ENCODE measurements at places on chromosomes 2 and 18.

DNA sequence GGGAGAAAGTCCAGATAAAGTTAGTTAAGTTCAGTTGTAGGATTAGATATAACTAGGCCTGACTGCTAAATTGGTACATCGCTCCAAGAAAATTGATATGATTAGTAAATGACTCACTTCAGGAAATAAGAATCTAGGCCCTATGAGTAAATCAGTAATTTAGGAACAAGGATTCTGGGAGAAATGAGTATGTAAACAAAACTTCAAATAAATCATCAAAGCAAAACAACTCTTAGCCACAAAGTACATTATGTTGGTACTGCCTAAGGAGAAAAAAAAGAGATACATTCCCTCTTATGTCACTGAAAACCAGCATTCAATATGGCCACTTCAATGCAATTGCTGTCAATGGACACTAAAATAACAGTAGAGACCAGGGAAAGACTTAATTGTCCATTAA is 529.1 kb downstream of the ZNF804A start:
- DNase-seq: no peak

DNA sequence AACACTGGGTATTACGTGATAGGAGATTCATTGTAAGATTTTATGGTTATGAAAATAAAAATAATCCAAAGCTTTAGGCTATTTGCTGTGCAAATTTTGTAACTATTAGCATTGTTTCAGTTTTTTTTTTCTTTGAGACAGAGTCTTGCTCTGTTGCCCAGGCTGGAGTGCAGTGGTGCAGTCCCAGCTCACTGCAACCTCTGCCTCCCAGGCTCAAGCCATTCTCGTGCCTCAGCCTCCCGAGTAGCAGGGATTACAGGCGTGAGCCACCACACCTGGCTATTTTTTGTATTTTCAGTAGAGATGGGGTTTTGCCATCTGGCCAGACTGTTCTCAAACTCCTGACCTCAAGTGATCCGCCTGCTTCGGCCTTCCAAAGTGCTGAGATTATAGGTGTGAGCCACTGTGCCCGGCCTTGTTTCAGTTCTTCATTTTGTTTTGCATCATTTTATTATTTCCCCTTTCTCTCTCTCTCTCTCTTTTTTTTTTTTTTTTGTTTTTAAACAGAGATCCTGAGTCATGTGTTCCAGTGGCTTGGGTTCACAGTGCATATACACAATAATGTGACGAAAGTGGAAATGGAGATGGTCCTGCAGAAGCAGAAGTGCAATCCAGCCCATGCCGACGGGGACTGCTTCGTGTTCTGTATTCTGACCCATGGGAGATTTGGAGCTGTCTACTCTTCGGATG is 25.8 kb downstream of the CASP10 start:
- DNase-seq: no peak

- no peak for DNase-seq
Measured at GRCh38 chr2:62152000-62152399, 43.9 kb upstream of the B3GNT2 start.

GRCh38 chr2:222169346-222169745 is 129.5 kb downstream of the PAX3 start:
- DNase-seq: no peak

- DNase-seq: no peak
Measured at GRCh38 chr2:127216095-127216494, 4.0 kb downstream of the CYP27C1 start.

GRCh38 chr2:144127693-144128092 is 392.2 kb downstream of the ZEB2 start:
- DNase-seq: no peak

DNA sequence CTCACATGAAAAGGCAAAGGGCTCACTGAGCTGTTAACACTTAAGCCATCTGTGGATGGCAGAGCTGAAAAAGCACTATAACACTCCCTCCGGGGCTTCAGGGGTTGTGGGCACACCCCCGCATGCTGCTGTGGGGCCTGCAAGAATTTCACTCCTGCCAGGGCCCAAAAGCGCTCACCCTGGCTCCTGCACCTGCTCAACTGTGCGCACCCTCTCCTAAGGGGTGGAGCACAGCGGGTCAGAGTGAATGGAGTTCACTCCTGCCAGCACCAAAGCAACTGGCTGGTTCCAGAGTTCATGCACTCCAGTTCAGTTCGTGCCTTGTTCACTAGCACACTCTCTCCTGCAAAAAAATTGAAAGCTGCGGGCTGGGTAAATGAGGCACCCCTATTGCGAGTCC is 814.2 kb upstream of the SLC39A10 start:
- no peak for DNase-seq

DNA sequence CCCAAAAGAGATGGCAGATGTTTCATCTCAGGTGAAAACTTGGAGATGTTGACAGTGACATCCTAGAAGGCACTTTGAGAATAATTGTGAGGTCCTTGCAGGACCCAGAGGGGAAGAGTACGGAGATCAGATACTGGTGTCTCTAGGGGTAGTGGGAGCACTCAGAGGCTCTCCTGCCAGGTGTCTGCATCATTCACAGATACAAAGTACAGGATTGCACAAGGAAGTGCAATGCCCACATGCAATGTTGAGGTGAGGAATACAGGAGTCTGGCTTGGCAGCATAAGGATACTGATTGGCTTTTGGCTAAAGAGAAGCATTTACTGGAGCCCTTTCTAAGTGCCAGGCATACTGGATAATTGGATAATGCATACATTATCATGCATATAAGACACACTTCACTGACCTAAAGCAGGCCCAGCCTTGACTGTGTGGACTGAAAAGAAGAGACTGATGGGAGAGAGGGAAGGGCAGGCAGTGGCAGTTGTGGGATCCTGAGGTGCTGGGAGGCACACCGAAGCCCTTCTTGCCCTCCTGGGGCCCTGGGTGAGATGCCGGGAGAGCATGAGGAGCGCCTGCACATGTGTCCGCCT is 31.0 kb upstream of the NCKAP5 start:
- DNase-seq: no peak

Measured in D721Med (cell line).